Caudate nucleus (tissue), 63 donors: ENCODE measurements at places on chromosomes 1 and 21.
A peak's percentile ranks its signal among the peaks of the same experiment; 100 is the strongest.

- DNase-seq = no peak
These were observed 825 bp downstream of the FABP3 start for GRCh38 chr1:31372051-31372450.

GRCh38 chr21:32578107-32578691 is 7.1 kb downstream of the TCP10L start:
- no peak for DNase-seq

DNA sequence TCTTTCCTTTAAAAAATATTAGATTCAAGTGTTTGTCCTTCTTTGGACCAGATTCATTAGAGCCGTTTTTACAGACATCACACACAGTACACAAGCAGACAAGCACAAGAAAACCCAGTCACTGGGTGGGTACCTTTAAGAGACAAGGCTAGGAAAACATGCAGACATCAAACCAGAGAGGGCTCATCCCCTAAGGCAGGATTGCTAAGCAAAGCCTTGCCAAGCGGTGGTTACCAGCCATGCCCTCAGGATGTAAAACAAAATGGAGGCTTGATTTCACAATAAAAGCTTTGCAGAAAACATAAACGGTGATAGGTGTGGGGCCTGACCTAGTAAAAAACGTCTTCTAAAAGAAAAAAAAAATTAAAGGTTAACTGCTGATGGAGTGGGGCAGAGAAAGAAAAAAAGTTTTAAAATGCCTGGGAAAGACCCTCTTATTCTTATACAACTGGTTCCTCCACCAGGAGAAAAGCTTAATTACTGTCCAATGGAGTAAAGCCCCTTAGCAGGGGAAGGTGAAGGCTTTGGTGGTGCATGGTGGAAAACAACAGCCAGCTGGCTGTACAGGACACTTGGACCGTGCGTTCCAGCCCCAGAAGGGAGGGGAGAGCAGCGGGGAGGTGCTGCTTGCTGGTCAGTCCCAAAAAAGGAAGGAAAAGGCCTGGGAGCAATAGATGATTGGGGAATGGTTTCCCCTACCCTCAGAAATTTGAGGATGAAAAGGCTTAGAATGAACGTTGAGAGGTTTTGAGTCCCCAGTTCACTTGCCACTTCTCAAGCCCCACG is 30.4 kb upstream of the FMO1 start:
- no peak for DNase-seq

DNA sequence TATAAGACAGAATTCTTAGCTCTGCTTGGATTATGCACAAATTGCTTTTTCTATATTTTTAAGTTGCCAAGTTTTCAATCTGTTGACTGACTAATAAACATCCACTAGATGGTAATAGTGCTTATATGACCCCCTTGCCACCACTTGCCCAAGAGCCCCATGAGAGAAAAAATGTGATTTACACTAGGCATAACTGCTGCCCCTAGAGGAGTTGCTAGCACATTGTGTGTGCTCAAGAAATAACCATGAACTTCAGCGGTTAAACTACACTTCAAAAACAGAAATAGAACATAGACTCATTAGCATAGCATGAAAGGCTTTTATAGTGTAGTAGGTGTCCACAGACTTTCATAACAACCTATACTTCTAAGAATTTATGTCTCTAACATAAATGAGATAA is 61.4 kb downstream of the BRINP3 start:
- DNase-seq = no peak

DNA sequence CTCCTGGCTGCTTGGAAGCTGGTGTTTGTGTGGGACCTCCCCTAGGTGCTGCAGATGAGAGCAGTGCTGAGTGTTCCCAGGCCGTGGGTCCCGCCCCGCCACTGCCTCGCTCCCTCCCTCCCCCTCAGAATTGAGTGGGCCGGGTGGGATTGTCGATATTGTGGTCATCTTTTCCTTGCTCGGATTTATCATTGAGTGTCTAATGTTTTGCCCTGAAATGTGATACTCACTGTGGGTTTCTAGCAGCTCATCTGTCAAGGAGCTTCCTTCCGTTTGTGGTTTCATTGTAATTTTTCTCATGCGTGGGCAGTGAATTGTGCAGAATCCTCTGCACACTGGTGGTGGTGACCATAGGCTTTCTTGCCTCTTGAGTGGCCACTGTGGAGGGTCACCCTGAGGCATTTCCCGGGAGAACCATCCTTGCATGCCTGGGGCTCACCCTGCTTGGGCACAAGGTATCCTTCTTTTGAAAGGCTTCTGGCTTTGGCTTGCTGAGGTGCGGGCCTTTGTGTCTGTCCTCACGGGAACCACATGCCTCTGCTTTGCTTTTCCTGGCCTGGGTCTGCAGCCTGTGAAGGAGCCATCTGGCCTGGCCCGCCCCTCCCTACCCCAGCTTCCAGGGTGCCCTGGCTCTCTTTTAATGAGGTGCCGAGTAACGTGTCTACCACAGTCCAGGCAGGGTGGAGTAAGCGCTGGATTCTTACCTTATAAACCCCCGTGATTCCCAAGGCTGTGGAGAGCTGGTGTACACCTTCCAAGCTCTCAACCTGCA is 25.6 kb downstream of the SLX9 start:
- DNase-seq = no peak

GRCh38 chr1:84611796-84612195 is 37.6 kb upstream of the CTBS start:
- DNase-seq = no peak

GRCh38 chr1:1021920-1022259 is 2.0 kb downstream of the AGRN start:
- no peak for DNase-seq

GRCh38 chr21:44666401-44667320 is at the start of gene KRTAP12-2:
KRTAP12-2 (minus strand) TSS chr21:44666927; CDS start chr21:44666886, 41 bp downstream.
- no peak for DNase-seq

GRCh38 chr1:111204201-111204982 is 3.9 kb upstream of the DENND2D start:
- DNase-seq = no peak

- DNase-seq = no peak
These were observed 18.3 kb upstream of the MMEL1 start for GRCh38 chr1:2650967-2651645.

DNA sequence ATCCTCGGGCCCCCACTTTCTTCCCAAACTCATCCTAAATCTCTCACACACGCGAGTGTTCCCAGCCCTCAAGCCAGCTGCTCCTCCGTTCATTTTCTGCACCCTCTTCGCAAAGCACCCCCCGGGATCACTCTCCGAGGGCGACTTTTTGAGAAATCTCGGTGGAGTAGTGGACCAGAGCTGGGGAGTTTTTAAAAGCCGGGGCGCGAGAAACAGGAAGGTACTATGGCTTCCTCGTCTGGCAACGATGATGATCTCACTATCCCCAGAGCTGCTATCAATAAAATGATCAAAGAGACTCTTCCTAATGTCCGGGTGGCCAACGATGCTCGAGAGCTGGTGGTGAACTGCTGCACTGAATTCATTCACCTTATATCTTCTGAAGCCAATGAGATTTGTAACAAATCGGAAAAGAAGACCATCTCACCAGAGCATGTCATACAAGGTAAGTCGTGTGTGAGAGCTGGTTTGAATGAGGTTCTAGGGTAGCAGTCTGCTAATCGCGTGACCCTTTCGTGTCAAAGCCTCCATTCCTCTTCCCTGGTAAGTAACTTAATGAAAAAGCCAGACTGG is 800 bp downstream of the DR1 start:
- no peak for DNase-seq

DNA sequence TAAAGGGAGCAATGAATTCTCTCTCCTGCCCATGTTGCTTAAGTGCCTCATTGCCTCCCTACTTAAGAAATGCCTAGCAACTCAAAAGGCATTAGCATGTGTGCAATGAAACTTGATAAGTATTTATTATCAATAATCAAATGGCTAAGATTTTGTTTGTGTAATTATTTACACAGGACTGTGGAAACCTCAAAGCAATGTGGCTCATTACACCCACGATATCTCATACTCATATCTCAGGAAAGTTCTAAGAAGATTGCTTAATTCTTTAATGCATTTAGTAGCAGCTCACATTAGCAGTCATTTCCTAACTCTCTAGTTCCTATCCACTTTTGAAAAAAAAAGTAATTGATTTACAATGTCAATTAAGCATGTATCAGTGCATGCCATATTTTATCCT is 253.3 kb downstream of the DUSP10 start:
- no peak for DNase-seq

DNA sequence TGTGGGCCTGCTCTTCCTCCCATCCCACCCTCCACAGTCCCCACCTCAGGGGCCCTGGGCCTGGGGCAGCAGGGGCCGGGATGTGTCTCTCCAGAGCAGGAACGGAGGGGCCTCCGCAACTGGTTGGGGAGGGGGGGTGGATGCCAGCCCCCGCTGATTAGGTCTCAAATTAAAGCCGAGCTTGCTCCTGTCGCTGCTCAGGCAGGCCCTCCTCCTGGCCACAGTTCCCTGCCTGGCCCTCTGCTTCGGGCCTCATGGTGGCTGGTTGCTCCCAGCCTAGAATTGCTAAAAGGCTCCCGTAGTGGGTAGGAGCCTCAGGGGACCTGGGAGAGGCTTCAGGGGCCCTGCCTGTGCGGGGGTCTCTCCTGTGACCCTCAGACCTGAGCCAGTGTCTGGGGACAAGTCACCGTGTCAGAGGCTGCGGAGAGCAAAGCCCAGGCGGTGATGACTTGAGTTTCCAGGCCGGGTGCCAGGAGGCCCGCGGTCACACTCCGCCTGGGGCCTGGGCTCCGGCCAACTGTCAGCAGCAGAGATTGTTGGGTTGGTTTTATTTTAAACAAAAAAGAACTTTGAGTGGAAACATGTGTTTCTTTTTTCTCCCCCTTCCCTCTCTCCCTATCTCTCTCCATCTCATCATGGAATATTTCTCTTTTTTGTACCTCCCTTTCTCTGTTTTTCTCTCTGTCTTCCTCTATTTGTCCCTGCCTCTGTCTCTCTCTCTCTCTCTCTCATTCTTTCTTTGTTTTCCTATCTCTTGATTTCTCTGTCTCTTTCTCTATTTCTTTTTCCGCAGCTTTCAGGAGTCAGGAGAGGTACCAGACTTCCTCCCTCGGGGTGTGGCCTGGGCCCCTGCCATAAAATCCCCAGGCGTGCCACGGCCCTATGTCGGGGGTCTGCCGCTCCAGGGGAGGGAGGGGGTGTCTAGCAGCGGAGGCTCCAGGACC is 20.0 kb upstream of the EPHA2 start:
- peak; percentile 5 for DNase-seq

DNA sequence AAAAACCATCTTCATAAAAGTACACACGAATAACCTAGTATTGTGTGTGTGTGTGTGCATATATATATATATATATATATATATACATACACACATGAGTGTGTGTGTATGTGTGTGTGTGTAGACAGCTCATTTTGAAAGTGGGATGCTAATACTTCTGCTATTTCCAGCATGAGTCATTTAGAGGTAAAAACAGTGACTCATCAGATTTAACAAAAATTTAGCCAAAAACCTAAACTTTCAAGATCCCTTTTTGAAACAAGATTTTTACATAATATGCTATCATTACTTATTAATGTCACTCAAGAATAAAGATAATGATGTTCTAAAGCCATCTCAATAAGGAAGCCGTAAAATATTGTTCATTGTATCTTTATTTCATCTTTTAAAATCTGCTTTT is 35.6 kb upstream of the ADGRL4 start:
- no peak for DNase-seq

GRCh38 chr1:43204394-43204793 is 32.3 kb downstream of the CFAP57 start:
- DNase-seq = no peak

GRCh38 chr1:98887507-98887906 is 117.2 kb downstream of the PLPPR5 start:
- DNase-seq = no peak

- no peak for DNase-seq
These were observed 4.1 kb upstream of the NBL1 start for GRCh38 chr1:19639999-19640362.

GRCh38 chr1:5632224-5632623 is 360.0 kb downstream of the NPHP4 start:
- no peak for DNase-seq

- no peak for DNase-seq
These were observed 207.2 kb downstream of the ZC3H11B start for GRCh38 chr1:219405531-219406331.
